ENCODE measurements at places on chromosomes 11 and 22. TPM values are rescaled to one million over a fixed set of nuclear protein-coding genes. Genes with fewer than 3 reads are reported as not detected.

GRCh38 chr11:88070437-88070836, 104.8 kb downstream of the RAB38 start:
- DNase-seq = no peak

- no peak for DNase-seq
Measured at GRCh38 chr11:6825231-6825744, 20.2 kb upstream of the OR10A5 start.

DNA sequence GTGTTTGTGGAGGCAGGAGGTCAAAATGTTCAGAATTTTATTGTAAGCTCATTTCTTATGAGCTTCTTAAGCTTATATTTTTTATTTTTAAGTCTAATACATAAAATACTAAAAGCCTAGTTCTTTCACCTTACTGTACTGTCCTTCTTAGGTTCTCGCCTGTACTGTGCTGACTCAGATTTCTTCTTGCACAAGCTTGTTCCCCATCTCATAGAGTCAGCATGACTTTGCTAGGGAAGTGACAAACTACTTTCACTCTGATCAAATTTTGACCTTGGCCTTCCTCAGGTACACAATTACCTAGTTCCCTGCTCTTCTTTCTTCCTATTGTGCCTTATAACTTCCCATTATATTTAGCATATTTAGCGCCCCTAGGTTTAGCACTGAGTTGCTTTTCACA, 81.5 kb downstream of the STK33 start:
- no peak for DNase-seq

- DNase-seq = no peak
Measured at GRCh38 chr11:62853279-62853965, 14.0 kb upstream of the WDR74 start.

GRCh38 chr11:100629671-100630070, 57.4 kb upstream of the ARHGAP42 start:
- DNase-seq = no peak

DNA sequence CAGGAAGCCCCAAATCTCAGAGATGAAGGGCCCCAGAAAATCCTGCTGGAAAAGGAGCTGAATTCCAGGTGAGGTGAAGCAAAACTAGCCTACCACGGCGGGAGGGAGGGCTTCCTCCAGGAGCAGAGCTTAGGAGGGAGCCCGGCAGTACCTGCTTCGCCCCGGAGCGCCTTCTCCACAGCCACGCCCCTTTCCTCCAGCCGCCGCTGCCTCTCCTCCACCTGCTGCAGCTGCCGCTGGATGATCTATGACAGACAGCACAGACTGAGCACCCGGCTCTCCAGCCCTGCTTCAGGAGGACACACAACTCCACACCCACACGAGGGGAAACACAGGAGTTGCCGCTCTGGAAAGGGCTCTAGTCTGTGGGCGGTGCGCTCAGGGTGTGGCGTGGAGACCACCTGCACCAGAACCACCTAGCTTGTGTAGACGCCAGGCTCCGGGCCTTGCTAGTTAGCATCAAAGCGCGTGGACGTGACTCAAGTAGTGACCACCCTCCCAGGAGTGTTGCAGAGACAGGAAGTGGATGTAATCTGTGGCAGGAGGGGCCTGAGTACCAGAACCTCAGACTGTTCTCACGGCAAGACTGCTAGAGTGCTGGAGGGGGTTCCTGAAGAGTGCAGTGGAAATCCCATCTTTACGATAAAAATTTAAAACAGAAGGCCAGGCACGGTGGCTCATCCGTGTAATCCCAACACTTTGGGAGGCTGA, 34.6 kb upstream of the BID start:
- DNase-seq = no peak

- no peak for DNase-seq
Measured at GRCh38 chr11:7630002-7630401, 43.3 kb downstream of the CYB5R2 start.

DNA sequence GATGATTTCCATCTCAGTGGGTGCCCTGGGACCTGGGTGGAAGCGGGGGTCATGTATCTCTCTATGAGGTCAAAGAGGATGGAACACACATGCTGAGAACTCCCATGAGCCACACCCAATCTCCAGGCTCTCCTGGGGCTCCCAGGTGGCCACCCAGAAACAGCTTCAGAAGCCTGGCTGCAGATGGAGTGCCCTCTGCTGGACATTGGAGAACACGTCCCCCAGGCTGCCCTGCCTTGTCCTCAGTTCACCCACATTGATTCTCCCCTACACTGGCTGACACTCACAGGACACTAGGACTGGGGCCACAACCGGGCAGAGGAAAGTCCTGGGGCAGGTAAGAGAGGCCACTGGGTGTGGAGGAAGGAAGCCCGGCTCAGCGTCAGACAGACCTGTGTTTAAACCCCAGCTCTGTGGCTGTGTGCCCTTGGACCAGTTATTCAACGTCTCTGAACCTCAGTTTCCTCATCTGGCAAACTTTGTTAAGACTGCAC, 4.5 kb upstream of the NOL12 start:
- peak; percentile 87 for DNase-seq

GRCh38 chr11:70183483-70184176, 19.5 kb upstream of the FADD start:
- no peak for DNase-seq

DNA sequence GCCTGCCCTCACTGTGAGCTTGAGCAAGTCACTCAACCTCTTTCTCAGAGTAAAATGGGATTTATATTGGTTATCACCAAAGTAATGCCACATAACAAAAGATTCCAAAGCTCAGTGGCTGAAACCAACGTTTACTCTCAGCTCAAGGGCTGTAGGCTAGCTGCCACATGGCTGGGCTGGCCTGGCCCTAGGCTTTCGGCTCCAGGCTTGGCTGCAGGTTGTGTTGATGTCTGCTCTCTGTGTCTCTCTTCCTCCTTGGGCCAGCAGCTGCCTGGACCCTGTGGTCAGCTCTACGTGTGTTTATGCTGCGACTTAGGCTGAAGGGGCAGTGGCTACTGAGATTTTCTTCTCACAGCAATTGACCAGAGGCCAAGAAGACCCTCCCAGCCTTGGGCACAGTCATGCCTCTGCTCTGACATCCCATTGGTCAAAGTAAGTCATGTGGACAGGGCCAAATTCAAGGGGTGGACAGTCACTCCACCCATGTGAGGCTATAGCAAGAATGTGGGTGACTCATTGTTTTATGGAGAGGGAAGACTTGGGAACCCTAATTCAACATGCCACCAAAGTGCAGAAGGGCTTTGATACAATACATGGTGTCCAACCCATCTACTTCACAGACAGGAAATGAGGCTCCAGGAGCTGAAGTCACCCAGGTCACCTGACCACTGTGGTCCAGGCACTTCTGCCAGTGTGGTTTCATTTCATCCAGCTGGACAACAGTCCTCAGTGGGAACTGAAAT, 90.6 kb downstream of the TSPAN18 start:
- DNase-seq = peak; percentile 28

- DNase-seq = no peak
Measured at GRCh38 chr11:67641338-67642172, 2.0 kb upstream of the TBX10 start.

DNA sequence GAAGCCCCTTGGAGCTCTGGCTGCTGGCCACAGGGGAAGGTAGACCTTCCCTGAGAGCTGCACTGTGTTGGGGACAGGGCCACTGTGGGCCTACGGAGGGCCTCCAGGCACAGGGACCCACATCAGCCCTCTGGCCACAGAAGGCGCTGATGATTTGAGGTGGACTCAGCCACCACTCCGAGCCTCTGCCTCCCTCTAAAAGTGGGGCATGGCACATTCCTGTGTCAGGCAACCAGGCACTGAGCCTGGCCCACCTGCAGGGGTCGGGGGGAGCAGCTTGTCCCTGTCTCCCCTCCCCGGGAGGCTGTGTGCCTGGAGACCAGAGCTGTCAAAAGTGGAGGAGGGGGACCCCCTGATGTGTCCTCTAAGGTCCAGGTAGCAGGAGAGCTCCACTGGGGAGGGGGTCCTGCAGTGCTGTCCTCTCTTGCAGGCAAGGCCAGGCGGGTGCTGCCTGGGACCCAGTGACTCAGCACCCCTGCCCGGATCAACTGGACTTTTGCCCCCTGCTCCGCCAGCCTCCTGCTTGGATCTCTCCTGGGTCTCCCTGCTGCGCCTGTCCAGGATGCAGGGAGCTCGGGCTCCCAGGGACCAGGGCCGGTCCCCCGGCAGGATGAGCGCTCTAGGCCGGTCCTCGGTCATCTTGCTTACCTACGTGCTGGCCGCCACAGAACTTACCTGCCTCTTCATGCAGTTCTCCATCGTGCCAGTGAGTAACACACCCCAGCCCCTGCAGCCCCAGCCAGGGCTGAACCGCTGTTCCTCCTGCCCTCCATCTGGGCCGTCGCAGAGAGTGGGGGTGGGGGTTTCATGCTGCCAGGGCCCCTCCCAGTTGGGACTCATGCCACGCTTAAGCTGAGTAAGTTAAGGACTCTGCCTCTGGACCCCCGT, 17.5 kb upstream of the CDKN1C start:
- peak; percentile 84 for DNase-seq

DNA sequence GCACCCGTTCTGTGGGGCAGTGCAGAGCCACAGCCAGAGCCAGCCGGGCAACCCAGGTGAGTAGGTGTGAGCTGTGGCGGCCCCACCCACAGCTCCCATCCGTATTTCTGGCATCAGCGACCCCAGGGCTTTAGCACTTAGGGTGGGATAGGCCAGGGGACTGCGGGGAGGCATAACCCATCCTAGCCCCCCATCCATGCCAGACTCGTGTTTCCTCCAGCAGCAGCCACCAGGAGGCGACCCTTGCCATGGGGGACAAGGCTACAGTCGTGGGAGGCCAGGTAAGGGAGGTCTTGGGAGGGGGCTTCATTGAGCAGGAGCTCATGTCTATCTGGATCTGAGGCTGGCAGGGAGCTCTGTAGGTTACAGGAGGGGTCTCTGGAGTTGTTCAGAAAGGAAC, 873 bp downstream of the OTOG start:
- no peak for DNase-seq

DNA sequence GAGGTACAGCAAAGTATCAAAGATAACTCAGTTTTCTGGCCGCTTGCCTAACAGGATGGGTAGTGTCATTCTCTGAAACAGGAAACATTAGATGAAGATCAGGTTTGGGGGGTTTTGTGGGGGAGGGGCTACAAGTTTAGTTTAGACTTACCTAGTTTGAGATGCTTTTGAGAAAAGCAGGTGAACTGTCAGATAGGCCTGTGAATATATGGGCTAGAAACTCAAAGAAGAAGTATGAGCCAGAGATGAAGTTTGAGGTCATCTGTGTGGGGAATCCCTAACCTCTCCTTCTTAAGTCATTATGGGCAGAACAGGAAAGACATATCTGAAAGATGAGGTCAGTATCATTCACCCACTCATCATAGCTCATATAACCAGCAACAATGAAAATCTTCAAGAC, 11.9 kb downstream of the HOATZ start:
- no peak for DNase-seq

DNA sequence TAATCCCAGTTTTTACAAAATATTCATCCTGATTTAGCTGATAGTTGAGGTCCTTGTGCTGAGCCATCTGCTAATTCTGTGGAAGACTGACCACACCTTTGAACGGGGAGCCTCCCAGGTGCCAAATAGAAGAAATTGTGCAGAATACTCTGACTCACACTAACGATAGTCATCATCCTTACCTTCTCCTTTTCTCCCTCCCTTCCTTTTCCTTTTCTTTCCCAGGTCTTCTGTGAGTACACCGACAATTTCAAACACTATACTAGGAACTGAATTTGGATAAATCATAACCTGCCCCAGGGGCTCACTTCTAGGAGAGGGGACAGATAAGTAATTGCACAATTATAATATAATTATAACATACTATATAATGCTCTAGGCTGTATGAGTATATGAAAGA, 73.1 kb upstream of the CTSC start:
- no peak for DNase-seq

- DNase-seq = no peak
Measured at GRCh38 chr11:114089748-114090147, 30.2 kb downstream of the ZBTB16 start.

DNA sequence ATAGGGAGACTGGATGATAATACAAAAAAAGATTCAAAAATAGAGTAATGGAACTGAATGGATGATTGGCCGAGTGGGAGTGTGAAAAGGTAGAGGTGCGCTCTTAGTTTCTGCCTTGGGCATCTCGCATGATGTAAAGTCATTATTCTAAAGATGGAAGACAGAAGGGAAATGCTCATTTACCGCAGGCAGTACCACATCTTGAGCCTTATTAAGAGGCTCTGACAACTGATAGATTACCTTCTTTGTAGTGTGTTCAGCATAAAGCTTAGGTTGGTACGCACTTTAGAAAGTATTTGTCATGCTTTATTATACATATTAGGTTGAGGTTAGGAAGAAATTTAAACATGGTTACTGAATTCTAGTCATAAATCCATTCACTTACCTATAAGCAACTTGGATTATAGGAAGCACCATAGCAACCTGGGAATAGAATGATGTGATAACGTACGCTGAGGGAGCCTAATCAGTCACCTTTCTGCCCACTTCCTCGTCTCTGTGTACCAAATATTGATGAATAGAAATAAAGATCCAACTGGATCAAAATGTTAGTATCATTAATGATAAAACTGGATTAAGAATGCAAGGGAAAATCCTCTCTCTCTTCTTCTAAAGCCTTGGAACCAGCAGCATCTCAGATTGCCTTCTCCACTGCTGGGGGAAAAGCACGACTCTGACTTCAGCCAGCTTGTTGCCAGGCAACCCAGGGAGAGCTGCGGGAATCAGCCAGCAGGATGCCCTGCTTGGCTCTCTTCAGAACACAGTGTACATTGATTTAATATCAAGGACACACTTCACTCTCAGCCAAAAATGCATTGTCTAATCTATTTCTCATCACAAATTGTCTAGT, 29.0 kb upstream of the VWA5A start:
- no peak for DNase-seq

DNA sequence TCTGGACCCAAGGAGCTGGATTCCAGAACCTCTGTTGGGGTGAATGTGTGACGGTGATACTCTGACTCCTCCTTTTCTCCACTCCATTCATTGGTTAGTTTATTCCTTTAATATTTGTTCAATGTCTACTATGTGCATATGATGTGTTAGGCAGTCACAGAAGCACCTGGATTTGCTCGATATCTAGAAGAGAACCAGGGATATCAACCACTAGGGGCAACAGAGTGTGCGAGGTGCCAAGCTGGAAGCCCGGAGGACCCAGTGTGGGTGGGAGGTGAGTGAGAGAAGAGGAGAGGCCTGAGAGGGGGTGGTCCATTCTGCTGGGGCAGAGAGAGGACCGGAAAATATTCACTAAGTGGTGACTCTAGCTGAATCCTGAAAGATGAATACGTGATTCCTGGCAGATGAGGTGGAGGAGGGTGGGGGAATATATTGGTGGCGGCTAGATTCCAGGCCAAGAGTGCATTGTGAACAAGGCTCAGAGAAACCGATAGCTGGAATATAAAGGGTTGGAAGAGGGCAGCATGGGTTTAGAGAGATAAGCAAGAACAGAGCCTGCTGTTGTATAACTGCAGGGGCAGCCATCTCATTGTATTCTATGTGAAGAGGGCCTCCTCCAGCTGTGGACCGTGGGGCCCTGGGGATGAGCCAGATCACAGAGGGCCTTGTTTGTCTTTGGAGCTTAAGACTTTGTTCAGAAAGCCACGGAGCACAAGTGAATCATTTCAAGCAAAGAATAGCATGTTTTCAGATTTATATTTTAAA, 6.9 kb upstream of the TIMP3 start:
- DNase-seq = no peak

Gene PHOX2A
- total RNA-seq = not detected

Gene GGT5
- total RNA-seq = 44.3 TPM

Gene VPS37C
- total RNA-seq = 32.3 TPM

Gene CLMP
- total RNA-seq = 36.5 TPM

Gene PRODH
- not detected for total RNA-seq

Gene AMPD3
- total RNA-seq = 25.8 TPM

Gene CREB3L1
- total RNA-seq = 2.8 TPM

Gene CYP2D6
- total RNA-seq = 2.6 TPM
